CD8-positive, alpha-beta memory T cell (primary cell): ENCODE measurements at places on chromosomes 12 and 14. TPM values are rescaled to one million over a fixed set of nuclear protein-coding genes. Genes with fewer than 3 reads are reported as not detected.

- no peaks in the 10 kb centered on the region for H3K4me1 ChIP-seq
- no peak overlapping the region for H3K27ac ChIP-seq
- H3K27me3 ChIP-seq = no peaks in the 10 kb centered on the region
- no peak overlapping the region for H3K4me3 ChIP-seq
These were observed 27.1 kb downstream of the VRK1 start for GRCh38 chr14:96824283-96824682.

GRCh38 chr14:26996246-26996645 is 398.4 kb upstream of the NOVA1 start:
- no peaks in the 10 kb centered on the region for H3K36me3 ChIP-seq
- H3K27ac ChIP-seq = no peak overlapping the region
- no peaks in the 10 kb centered on the region for H3K27me3 ChIP-seq
- H3K4me3 ChIP-seq = no peak overlapping the region
- DNase-seq = no peak

- H3K4me3 ChIP-seq = no peak overlapping the region
These were observed 2.3 kb upstream of the SCNN1A start for GRCh38 chr12:6377667-6377994.

DNA sequence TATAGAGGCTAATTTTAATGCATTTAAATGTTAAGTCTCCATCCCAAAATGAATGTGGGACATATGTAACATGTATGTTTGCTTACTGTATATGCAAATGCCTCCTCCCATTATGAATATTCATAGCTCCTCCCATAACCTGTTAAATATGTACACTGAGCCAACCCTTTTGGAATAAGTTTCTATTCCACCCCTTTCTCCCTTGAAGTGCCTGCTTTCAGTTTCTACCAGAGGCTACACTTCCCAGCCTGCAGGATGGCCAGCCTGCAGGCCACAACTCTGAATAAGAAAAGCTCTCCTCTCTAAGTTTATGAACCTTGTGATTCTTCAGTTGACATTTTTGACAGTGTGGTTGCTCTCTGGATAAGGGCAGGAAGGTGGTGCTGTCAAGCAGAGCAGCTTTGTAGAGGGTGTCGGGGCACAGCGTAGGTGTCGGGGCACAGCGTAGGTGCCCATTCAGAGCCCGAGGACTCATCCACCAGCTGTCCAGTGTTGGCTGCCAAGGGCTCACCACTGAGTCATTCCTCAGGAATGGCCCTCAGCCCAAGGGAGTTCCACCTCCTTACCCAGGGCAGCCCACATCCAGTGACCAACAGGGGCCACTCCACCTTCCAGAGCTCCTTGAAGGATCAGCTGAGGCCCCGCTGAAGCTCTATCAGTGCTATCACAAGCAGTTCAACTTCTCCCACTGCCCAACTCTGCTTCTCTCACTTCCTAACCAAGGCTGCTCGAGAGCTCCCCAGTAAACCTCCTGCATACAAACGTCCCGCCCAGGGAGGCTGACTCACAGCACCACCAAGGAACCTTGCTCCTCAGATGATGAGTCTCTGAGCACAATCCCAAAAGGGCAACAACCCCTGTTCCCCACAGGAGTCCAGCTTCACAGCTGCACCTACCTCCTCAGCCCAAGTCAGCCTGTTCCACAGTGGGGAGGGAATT is 31.4 kb downstream of the VWF start:
- no peaks in the 10 kb centered on the region for H3K36me3 ChIP-seq
- H3K27ac ChIP-seq = no peak overlapping the region
- no peaks in the 10 kb centered on the region for H3K27me3 ChIP-seq
- H3K4me1 ChIP-seq = no peaks in the 10 kb centered on the region

DNA sequence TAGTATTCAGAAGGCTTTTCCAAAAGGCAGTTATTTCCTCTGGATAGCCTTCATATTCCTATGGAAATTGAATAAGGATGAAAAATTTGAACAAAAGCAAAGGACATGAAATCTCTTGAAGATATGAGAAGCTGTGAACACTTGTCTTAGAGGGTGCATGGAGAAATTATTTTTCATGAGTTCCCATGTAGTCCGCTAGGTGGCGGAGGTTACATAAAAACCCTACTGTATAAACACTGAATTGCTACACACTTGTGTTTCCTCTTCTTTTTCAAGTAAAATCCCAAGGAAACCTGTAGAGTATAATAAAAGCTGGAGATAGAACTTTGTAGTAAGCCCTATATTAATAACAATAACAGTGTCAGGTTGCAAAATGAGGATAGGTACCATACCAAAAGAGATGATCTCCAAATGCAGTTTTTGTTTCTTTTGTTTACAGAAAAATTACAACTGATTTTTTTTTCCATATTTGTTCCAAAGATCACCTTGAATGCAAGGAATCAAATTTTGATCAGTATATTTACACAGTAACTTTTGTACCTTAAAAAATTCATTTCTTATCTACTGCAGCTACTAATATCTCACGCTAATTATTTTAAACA is 37.8 kb upstream of the OR4E1 start:
- H3K27ac ChIP-seq = no peak overlapping the region
- no peaks in the 10 kb centered on the region for H3K36me3 ChIP-seq
- no peaks in the 10 kb centered on the region for H3K27me3 ChIP-seq
- H3K4me3 ChIP-seq = no peak overlapping the region
- H3K4me1 ChIP-seq = no peaks in the 10 kb centered on the region

DNA sequence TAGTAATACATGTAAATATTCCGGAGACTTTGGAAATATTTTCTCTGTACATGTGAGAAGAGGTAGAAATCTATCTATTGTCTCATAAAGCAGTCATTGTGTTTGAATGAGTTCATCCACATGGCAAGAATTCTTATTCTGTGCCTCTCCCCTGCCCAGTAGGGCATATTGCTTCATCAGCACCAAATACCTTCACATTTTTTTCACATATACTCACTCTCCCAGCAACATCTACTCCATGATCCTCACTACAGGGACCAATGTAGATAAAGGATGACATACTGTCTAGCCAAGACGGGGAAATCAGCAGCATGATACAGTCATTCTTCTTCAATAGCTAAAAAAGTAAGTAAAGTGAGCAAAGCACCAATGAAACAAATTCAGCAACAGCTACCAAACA is 1.3 kb upstream of the TAS2R14 start:
- DNase-seq = no peak
- H3K27me3 ChIP-seq = no peaks in the 10 kb centered on the region
- H3K36me3 ChIP-seq = no peaks in the 10 kb centered on the region
- no peaks in the 10 kb centered on the region for H3K4me1 ChIP-seq

The RNASE1 gene
- total RNA-seq = 4.3 TPM

The TBX5 gene
- total RNA-seq = not detected

The RASAL1 gene
- total RNA-seq = 0.72 TPM

The LRRK2 gene
- 0.31 TPM for total RNA-seq
